ENCODE measurements at places on chromosomes 16 and 17.
A peak's percentile ranks its signal among the peaks of the same experiment; 100 is the strongest.

DNA sequence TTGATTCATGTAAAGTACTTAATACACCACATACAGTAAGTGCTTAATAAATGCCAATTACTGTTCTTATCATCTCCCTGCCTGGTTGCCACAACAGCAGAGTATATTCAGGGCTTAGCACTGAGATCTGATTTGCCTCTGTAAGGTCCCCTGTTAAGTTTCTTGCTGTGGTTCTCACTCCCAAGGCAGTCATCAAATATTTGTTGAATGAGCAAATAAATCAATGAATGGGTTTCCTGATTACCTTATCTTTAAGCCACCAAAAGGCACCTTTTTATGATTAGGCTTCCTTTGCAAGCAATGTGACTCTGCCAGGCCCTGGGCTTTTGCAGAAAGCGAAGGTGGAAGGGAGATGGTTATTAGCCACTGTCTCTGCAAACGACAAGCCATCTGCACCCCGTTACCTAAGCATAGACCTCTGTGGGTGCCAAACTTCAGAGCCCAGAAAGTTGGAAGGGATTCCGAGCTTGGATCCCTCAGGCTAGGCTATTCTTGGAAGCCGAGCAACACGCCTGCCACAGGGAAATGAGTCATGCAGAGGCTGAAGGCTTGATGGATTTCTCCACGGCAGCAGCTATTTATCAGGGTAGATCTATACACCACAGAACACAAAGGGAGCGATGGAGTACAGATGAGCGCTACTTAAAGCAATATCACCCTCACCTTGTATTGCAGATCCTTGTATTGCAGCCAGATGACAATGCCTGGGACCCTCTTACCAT, 102.0 kb downstream of the GRIN2A start:
- DNase-seq: peak; percentile 59

DNA sequence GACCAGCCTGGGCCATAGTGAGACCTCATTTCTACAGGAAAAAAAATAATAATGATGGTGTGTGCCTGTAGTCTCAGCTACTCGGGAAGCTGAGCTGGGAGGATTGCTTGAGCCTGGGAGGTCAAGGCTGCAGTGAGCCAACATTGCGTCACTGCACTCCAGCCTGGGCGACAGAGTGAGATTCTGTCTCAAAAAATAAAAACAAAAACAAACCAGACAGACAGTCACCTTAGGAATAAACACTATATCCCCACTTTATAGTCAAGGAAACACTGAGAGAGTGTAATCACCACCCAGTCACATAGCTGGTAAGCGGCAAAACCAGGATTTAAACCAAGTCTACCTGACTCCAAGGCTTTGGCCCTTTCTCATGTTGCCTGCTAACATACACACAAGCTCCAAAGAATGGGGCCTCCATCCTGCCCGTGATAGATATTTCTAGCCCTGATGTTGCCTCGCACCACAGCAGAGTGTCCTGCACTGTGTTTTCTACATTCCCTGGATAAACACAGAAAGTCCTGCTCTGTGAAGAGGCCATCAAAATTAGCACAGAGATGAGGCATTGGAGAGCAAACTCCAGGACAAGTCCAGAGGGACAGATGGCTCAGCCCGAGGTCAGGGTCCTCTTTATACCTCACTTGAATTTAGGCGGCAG, 66.1 kb upstream of the SMURF2 start:
- DNase-seq: no peak

DNA sequence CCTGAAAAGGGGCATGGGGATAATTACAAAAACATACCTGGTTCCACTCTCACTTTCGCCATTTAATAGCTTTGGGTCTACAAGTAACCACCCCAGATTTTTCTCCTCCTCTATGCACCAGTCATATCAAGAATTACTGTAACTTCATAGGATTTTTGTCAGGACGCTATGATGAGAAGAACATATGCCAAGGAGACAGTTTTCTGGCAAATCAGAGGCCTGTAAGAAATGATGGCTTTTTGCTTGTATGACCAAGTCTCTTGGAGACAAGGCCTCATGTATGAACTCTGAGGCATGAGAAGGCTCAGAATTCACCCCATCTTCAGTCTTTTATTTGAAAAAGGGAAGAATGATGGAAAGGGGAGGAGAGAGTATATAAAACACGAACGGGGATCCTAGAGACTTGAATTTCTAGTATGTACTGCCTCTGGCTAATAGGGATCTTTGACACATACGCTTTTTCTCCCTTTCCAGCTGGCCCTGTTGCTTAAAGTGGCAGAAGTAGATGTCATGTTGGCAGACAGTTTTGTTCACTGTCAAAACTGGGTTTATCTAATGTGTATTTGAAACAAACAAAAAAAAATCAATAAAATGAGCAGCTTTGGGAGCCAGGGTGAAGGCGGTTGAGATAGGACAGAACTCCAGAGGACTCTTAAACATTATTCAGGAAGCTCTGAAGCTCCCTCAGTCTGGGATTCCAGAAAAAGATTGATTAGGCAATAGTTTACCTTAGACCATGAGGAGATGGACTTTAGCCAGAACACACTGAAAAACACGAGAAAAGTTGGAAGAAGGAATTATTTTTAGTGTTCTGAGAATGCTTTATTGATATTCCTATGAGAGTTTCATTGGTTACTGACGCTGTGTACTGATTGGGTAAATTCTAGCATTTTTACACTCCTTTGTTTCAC, 656.6 kb downstream of the WWOX start:
- no peak for DNase-seq

DNA sequence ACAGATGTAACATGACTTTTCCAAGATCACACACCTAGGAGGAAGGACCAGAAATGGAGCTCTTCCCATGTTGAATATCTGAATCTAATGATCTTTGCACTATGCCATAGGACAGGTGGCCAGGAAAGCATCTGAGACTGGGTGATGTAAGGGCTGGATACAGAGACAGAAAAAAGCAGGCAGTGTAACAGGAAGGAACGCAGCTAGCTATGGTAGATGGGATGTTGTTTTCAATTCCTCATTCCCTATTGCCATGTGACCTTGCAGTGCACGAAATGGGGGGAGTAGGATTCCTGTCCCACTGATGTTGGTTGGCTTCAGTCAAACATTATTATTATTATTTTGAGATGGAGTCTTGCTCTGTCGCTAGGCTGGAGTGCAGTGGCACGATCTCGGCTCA, 3.7 kb upstream of the NPIPB15 start:
- DNase-seq: no peak

DNA sequence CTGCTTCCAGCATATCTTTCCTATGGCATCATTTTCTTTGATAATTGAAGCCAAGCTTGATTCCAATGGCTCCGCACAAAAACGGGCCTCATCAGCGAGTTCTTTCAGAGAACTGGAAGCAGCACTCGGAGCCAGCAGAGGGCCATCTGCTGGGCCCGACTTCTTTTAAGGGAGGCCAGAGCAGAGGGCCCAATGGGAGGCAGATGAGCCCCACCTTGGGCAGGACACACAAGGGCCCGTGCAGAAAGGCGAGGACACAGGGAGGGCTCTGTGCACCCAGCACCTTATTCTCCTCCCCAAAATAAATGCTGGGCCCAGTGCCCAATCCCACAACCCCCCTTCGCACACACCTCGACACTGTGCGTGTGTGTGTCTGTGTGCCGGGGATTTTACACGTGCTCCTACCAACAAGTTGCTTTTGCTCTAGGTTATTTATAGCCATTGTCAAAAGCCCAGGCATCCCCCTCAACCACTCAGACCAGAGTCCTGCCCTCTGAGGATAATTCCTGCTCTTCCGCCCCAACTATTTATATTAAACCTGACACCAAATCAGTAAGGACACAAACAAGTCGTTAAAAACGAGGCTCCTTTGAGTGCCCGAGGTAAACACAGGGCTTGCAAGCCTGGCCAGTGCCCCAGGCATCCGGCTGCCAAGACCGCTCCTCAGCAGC, 6.8 kb downstream of the AXIN2 start:
- no peak for DNase-seq

GRCh38 chr17:77451894-77452852, 311.4 kb downstream of the SEC14L1 start:
- no peak for DNase-seq

Data from fibroblast of the conjunctiva (primary cell).